Upper lobe of right lung (tissue), 1 donor: ENCODE measurements at places on chromosomes 16 and 17. TPM values are rescaled to one million over a fixed set of nuclear protein-coding genes. Genes with fewer than 3 reads are reported as not detected.
A peak's percentile ranks its signal among the peaks of the same experiment; 100 is the strongest.

GRCh38 chr16:27242868-27243590 lies 25.5 kb downstream of the NSMCE1 start:
- peak overlapping the region; percentile 22 for H3K4me3 ChIP-seq
- H3K27me3 ChIP-seq, result no peaks in the 10 kb centered on the region
- H3K27ac ChIP-seq, result peak overlapping the region; percentile 83
- H3K4me1 ChIP-seq, result peaks cover 57% of the 10 kb centered on the region

- no peaks in the 10 kb centered on the region for H3K36me3 ChIP-seq
- H3K27ac ChIP-seq, result no peak overlapping the region
- H3K4me3 ChIP-seq, result no peak overlapping the region
- no peak for DNase-seq
- peaks cover 7% of the 10 kb centered on the region for H3K4me1 ChIP-seq
Measured at GRCh38 chr17:76870377-76870714, 2.1 kb downstream of the MGAT5B start.

- no peak overlapping the region for H3K27ac ChIP-seq
- H3K27me3 ChIP-seq, result peaks cover 24% of the 10 kb centered on the region
- no peaks in the 10 kb centered on the region for H3K36me3 ChIP-seq
- H3K4me3 ChIP-seq, result no peak overlapping the region
- peaks cover 15% of the 10 kb centered on the region for H3K4me1 ChIP-seq
Measured at GRCh38 chr16:23185656-23186055, 3.1 kb downstream of the SCNN1G start.

Gene SRCIN1
- total RNA-seq, result 2.1 TPM

DNA sequence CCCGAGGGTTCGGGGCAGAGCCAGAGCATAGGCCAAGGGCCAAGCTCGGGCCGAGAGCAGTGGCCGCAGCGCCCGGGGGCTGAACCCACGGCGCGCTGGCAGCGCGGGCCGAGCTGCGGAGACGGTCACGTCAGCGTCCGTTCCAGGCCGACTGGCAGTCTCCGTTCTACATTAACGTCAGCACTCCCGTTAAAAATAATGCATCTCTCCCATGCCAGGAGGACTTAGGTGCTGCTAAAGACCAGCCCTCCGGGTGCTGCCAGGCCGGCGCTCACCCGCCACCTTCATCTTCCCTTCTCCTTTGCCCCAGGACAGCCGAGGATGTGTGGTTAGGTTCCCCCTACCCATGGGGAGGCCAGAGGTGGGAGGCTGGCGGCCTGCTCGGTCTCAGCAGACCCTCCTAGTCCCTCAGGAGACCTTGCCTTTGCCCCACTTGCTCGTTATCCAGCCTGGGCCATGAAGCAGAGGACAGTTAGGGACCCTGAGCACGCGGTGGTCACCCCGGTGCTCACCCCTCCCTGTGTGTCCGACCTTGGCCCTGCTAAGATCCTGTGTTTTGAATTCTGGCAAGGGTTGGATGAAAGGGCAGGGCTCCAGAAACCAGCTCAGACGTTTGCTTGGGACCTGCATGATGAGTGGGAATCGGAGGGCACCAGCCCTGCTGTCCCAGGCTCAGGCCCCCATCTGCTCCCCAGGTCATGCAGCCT lies 572 bp downstream of the MPG start:
- peak overlapping the region; percentile 82 for H3K4me3 ChIP-seq
- DNase-seq, result no peak
- no peaks in the 10 kb centered on the region for H3K27me3 ChIP-seq
- H3K4me1 ChIP-seq, result peaks cover 42% of the 10 kb centered on the region
- peak overlapping the region; percentile 93 for H3K27ac ChIP-seq
- peaks cover 14% of the 10 kb centered on the region for H3K36me3 ChIP-seq

DNA sequence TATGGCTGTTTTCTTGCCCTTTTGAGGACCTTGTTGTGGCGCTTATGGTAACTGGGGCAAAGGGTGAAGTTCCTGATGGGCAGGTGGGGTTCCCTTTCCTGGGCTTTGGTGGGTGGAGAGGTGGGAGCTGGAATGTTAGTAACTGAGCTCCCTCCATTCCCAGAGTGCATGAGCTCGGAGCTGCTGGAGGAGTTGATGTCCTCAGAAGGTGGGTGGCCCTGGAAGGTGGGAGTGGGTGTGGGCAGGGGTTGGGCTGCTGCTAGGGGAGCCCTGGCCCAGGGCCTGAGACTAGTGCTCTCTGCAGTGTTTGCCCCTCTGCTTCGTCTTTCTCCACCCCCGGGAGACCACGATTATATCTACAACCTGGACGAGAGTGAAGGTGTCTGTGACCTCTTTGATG lies 1.2 kb upstream of the ELMO3 start:
- H3K27ac ChIP-seq, result no peak overlapping the region
- H3K4me3 ChIP-seq, result no peak overlapping the region
- no peak for DNase-seq
- no peaks in the 10 kb centered on the region for H3K27me3 ChIP-seq
- H3K4me1 ChIP-seq, result peaks cover 25% of the 10 kb centered on the region
- H3K36me3 ChIP-seq, result peaks cover 74% of the 10 kb centered on the region

DNA sequence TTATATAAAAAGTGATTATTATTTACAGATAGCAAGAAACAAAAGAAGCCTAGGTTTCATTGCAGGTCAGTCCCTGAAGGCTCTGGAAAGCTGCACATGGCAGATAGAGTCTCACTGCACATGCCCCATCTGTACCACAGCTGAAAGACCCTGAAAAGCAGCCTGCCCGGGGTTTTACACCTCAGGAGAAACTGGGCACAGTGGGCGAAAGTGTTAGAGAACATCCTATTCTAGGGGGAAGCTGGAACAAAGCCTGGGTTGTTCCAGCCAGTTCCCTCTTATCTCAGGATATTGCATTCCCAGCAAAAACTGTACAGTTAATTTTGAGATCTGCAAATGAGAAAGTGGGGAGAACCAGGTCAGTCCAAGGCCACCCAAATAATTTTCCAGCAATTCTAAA lies 419.7 kb downstream of the CNTNAP4 start:
- no peaks in the 10 kb centered on the region for H3K36me3 ChIP-seq
- no peaks in the 10 kb centered on the region for H3K4me1 ChIP-seq
- H3K27me3 ChIP-seq, result no peaks in the 10 kb centered on the region
- no peak overlapping the region for H3K4me3 ChIP-seq

DNA sequence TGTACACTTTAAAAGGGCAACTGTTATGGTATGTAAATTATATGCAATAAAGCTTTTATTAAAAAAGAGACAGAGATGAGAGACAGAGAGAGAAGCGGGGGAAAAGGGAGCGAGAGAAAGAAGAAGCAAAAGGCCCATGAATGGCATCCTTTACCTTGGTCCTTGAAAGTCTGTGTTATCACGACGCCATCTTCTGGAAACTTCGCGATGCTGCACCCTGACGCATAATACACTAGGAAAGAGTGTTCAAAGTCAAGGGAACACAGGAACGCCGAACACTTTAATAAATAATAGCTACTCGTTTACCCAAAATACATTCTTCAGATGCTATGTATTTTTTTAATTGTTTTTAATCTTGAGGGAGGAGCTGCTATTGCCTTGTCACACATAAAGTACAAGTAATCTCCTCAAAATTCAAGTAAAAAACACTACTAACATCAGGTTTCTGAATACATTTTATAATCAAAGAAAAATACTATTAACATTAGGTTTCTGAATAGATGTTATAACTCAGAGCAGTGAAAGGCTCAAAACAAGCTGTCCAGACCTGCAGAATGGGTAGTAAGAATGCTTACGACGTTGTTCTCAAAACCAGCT lies 23.0 kb upstream of the SLC38A8 start:
- no peaks in the 10 kb centered on the region for H3K27me3 ChIP-seq
- no peaks in the 10 kb centered on the region for H3K4me1 ChIP-seq
- peaks cover 96% of the 10 kb centered on the region for H3K36me3 ChIP-seq
- H3K4me3 ChIP-seq, result no peak overlapping the region
- H3K27ac ChIP-seq, result no peak overlapping the region

Gene SPATA22
- 0.75 TPM for total RNA-seq

GRCh38 chr16:81745704-81746558 lies 33.2 kb upstream of the PLCG2 start:
- no peaks in the 10 kb centered on the region for H3K36me3 ChIP-seq
- peaks cover 8% of the 10 kb centered on the region for H3K4me1 ChIP-seq
